Thyroid gland (tissue), 4 donors: ENCODE measurements at places on chromosomes 5 and 9.

GRCh38 chr9:105338308-105338707 is 93.9 kb downstream of the SLC44A1 start:
- DNase-seq: no peak

DNA sequence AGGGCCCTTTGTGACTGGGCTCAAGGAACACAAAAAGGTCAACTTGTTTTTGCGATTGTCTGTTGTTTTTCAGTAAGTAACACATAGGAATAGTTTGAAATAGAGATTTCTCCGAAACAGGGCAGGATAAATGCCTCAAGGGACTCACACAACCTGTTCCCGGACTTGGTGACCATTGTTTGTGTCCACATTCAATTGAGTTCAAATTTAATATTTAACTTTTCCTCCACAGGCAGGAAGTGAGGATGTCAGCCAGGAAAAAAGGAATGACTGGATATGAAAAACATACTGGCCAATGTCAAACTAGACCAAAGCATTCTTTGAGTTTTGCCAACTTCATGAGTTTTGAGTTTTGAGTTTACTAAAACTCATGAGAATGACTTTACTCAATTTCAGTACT is 72.7 kb downstream of the SPATA31C2 start:
- DNase-seq: no peak

- DNase-seq: no peak
Measured at GRCh38 chr9:113139225-113139829, 11.5 kb upstream of the SLC31A2 start.

DNA sequence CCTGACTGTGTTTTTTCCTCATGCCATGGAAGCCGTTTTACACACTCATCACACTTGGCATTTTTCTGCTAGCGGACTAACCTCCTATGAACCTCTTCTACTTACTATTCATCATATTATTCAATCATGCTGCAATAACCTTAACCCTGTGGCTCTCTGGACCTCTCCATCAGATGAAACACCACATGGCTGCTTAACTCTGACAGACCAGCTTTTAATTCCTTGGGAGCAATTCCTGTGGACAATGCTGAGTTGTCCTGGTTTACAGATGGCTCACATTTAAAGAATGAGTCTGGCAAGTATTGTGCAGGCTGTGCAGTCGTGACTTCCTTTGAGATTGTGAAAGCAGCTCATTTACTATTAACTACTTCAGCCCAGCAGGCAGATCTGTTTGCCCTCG is 9.0 kb downstream of the OR1J1 start:
- DNase-seq: no peak
